NT2/D1 (cell line): ENCODE measurements at places on chromosomes 4 and X.
A peak's percentile ranks its signal among the peaks of the same experiment; 100 is the strongest.

- DNase-seq: no peak
Observed at GRCh38 chr4:79017481-79017880, 78.2 kb upstream of the PAQR3 start.

DNA sequence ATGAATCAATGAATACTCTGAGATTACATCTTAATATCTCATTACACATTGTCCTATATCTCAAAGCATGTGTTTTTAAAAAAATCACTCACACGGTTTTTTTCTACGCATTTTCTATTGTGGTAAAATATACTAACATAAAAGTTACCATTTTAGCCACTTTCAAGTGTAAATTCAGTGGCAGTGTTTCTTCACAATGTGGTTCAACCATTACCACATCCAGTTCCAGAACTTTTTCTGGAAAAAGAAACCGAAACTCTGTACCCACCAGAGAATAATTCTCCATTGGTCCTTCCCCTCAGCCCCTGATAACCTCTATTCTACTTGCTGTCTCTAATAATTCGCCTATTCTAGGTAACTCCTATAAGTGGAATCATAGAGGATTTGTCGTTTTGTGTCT, 35.3 kb upstream of the ACSL1 start:
- no peak for DNase-seq

GRCh38 chr4:25020236-25020635, 10.5 kb downstream of the LGI2 start:
- no peak for DNase-seq

DNA sequence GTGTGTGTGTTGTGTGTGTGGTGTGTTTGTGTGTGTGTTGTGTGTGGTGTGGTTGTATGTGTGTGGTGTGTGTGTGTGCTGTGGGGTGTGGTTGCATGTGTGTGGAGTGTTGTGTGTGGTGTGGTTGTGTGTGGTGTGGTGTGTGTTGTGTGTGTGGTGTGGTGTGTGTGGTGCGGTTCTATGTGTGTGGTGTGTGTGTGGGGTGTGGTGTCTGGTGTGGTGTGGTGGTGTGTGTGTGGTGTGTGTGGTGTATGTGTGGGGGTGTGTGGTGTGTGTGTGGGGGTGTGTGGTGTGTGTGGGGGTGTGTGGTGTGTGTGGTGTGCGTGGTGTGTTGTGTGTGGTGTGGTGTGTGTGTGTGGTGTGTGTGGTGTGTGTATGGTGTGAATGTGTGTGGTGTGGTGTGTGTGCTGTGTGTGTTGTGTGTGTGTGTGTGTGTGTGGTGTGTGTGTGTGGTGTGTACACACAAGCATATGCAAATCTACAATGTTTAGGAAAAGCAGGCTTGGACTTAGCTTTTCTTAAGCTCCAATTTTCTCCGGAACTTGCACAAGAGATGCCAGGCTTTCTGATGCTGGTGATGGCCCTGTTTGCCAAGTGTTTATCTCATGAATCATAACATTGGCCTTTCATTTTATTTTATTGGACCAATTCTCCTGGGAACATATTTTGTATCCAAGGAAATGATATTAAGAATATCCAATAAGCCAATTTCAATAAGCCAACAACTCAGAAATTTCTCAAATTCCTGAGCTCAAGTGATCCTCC, 148.7 kb downstream of the SPATA18 start:
- DNase-seq: no peak

GRCh38 chr4:183195534-183195933, 96.5 kb downstream of the WWC2 start:
- DNase-seq: no peak

GRCh38 chrX:69317721-69318120, 152.5 kb upstream of the PJA1 start:
- no peak for DNase-seq

- DNase-seq: no peak
Observed at GRCh38 chrX:49263631-49264030, 879 bp downstream of the FOXP3 start.

GRCh38 chr4:128574706-128575105, 234.8 kb upstream of the JADE1 start:
- peak; percentile 59 for DNase-seq

DNA sequence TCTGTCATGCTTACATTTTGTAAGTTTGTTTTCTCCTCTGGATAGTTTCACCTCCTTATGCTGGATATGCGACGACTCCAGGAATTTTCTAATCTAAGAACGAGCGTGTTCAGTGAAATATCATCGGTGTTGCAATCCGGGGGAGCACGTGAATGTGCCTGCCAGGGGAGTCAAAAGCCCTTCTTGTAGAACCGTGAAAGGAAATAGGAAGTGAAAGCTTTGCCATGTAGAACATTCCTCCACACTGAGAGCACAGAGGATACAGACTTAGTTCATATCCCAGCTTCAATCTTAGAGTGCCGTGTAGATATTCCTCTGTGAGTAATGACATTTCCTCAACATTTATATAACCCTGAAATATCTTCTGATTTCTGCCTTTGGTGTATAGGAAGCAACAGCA, 121.2 kb downstream of the VEGFC start:
- DNase-seq: no peak

DNA sequence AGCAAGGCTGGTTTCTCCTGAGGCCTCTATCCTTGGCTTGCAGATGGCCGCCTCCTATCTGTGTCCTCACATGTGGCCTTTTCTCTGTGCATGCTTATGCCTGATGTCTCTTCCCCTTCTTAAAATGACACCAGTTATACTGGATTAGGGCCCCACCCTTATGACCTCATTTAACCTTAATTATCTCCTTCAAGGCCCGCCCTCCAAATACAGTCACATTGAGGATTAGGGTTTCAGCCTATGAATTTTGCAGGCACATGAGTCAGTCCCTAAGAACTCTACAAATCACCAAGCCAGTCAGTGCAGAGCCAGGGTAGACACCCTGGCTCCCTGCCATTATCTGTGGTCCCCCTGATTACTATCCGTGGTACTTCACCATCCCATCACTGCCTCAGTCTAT, 51.6 kb downstream of the MAML3 start:
- DNase-seq: no peak

DNA sequence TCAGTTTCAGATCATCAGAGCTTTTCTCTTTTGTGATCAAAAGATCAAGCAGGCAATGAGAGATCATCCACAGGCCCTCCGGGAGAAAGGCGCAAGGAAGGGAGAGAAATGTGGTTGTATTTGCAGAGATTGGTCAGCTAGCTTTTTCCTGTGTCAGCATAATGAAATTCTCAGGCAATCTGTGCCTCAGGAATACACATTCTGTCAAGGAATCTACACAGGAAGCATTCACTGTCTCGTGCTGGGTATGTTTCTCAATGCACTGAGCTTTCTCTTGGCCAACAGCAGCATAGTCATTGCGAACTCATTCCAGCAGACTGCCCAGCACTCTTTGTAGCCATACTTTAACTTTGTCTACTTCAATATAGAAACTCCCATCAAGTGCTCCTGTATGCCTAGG, 413.7 kb downstream of the PPP3CA start:
- no peak for DNase-seq

DNA sequence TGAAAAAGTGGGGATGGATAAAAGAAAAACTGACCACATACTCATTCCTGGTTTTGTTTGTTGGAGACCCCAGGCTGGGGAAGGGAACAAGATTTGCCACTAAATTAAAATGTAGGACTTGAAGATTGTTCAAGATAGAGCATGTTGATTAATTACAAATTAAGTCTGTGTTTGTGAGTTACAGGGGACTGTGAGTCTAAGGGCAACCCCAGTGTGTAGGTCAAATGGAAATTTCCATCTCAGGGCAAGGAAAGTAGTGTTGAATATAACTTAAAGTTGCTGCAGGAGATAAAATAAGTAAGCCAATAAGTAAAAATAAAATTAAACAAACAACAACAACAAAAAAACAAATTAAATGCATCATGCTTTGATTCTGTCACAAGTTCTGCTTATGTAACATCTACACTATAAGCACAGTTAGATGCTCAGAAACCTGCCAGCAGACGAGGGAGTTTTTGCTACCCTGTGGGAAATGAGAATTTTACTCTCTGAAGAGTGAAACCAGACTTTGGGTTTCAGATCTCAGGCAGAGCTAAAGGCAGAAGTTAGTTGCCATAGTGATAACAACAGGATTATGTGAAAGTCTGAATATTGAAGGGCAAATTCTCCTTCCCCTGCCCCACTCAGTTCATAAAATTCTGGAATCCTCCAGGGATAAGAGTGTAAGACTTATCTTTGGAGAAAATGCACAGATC, 352.3 kb downstream of the GRXCR1 start:
- no peak for DNase-seq

DNA sequence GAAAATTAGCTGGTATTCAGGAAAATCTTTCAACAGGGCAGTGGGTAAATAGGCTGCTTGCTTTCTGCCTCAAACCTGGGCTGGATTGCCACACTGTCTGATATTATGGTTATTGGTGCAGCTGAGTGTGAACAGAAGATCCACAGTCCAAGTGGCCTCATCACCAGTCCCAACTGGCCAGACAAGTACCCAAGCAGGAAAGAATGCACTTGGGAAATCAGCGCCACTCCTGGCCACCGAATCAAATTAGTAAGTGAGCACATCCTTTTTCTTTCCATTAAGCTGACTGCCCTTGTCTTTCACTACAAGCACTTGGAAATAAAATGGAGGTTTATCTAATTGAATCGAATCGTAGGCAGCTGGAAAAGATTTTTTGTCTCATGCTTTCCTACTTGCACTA, 204.7 kb downstream of the TLL1 start:
- no peak for DNase-seq
